ENCODE measurements at places on chromosomes 3 and 15. TPM values are rescaled to one million over a fixed set of nuclear protein-coding genes. Genes with fewer than 3 reads are reported as not detected.

XYLB gene
- 3.7 TPM for polyA plus RNA-seq

GRCh38 chr15:90839187-90840071 is 29.0 kb upstream of the FURIN start:
- no peak for DNase-seq

DNA sequence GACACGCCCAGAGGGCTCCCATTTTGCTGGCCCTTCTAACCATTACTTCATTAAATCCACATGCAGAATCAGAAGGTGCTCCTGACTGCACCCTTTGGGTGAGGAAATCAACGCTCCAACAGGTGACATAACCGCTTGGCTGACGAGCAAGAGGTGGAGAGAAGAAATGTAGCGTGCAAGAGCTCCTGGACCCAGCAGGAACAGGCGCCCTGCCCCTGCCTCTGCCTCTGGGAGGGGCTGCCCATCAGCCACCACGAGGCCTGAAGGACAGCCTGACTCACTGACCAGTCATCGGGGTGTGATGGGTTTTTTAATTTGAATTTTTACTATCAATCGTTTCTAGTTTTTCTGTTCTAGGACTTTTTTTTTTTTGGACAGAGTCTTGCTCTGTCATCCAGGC is 218.2 kb downstream of the ADAMTS17 start:
- DNase-seq = no peak

GRCh38 chr3:177107461-177108239 is 89.6 kb downstream of the TBL1XR1 start:
- DNase-seq = no peak

Data from endothelial cell of umbilical vein (primary cell).